Esophagus squamous epithelium (tissue), 5 donors: ENCODE measurements at places on chromosomes 3 and 15.

GRCh38 chr3:31093606-31094005 is 199.1 kb upstream of the GADL1 start:
- no peak for DNase-seq

DNA sequence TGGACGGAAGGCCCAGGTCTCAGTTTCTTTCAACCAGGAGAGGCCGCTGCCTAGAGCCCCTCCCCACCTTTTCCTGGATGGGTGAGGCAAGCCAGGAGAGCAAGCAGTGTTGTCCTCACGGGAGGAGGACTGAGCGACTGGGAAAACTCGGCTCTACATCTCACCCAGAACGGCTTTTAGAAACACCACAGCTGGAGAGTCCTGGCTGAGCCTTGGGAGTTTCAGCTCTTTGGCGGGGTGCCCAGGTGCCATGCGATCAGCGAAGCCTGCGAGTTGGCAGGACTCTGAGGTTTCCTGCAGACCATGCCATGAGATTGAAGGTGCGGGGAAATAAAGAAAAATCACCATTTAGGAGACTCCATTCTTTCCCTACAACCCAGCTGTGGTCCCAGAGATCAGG is 26.0 kb downstream of the PPCDC start:
- DNase-seq = no peak

DNA sequence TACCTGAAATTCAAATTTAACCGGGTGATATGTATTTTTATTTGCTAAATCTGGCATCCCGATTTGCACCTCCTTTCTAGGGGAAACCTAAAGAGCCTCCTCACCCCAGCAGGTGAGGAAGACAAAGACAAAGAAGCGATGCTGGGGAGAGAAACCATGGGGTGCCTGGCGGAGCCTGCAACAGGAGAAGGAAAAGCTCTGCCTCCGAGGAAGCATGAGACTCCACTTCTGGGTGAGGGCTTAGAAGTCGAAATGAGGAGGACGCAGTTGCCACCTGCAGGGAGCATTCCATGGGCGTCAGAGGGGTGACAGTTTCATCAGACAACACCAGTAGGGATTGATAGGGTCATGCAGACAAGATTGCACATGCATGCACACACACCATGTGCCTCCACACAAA is 30.5 kb upstream of the LYZL4 start:
- DNase-seq = no peak

DNA sequence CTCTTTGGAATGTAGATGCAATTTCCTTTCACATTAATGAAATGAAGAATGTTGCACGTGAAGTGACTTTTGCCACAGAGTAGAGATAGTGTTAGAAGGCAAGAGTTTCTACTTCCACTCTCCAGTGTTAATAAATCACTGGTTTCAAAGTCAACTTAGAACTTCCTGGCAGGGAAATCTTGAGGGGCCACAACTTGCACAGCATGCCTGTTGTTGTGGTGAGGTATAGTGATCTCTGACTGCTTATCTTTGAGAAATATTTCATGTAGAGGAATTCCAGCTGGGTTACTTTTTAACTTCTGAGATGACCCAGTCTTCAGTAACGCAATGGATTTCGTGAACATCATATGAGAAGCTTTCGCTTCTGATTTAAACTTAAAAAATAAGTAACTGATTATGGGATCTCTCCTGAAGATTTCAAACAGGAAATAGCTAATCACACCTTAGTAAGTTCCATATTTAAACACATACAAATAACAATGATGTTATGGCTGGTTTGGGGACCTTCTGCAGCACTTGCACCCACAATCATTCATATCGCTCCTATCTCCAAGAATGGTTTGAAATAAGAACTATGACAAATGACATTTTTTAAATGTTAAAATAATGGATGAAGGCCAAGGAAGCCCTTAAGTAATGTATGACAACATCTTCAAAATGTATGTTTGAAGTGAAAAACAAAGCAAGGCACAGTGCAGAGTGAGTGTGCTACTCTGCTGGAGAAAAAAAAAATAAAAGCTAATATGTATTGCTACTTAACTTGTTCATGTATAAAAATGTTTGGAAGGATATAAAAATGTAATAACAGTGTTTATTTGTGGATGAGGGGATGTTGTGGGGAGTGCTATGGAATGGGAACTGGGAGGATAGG is 726.5 kb upstream of the NECTIN3 start:
- DNase-seq = no peak

- no peak for DNase-seq
These were observed 110.8 kb downstream of the TBC1D5 start for GRCh38 chr3:17631609-17632008.

- DNase-seq = no peak
These were observed 260.5 kb upstream of the IGF1R start for GRCh38 chr15:98387866-98388265.

DNA sequence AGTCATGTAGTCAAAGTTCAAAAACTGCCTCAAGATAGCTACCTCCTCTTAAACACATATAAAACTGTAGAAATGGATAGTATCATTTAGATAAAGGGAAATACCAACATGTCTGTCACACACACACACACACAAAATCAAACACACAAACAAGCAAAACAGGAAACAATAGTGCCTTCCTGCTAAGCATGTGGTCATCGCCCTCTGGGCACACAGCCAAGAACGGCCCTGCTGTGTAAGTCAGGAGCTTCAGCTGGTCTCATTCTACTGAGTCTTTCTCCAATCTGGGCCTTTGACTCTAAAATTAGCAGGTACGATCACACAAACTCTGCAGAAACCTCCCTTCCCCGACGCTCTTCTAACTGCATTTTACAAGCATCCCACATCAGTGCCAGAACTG is 272.2 kb upstream of the CHRNA7 start:
- DNase-seq = no peak
